NCI-H2029 (cell line): ENCODE measurements at places on chromosomes 1 and 21.

- DNase-seq = no peak
Observed at GRCh38 chr1:111488669-111489068, 14.8 kb downstream of the ADORA3 start.

DNA sequence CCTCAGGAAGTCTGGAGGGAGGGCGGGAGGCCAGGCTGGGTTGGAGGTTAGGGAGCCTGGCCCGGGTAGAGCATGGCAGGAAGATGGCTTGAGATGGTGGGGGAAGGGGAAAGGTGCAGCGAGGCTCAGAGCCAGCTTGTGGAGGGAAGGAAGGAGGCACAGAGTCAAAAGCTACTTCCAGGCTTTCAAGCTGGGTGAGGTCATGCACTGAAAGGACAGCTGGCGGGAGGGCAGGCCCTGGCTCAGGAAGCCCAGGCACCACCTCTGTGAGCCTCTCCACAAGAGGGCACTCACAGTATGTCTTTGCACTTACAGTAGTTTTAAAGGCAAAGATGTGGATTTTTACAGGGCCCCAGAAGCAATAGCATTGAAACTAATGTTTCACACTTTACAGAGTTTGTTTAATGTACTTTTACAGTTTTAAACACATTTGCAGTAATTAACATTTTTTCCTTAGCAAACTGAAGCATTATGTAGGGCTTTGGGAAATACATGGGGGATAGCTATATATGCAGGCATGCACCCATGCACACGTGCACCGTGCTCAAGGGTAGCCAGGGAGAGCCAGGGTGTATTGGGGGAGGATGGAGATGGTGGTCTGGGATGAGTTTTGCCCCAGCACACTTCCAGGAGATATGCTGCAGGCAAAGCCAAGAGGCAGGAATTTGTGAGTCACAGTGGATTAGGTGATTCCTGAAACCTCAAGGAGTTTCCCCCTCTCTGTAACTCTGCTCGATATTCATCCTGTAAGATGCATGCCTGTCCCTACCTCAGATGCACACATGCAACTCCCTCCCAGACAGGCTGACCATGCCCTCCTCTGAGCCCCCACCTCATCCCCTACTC lies 6.1 kb upstream of the ADAM15 start:
- DNase-seq = peak; percentile 79

GRCh38 chr21:23524685-23525084 lies 2082.6 kb downstream of the MRPL39 start:
- DNase-seq = no peak

GRCh38 chr1:181587870-181588438 lies 104.6 kb downstream of the CACNA1E start:
- no peak for DNase-seq

- no peak for DNase-seq
Observed at GRCh38 chr1:9201401-9202239, 33.0 kb upstream of the H6PD start.

- peak; percentile 67 for DNase-seq
Observed at GRCh38 chr1:88985032-88985431, 7.4 kb downstream of the KYAT3 start.

GRCh38 chr1:9316080-9316444 lies 23.4 kb downstream of the SPSB1 start:
- no peak for DNase-seq

- DNase-seq = no peak
Observed at GRCh38 chr1:166479052-166479631, 312.3 kb upstream of the FAM78B start.

DNA sequence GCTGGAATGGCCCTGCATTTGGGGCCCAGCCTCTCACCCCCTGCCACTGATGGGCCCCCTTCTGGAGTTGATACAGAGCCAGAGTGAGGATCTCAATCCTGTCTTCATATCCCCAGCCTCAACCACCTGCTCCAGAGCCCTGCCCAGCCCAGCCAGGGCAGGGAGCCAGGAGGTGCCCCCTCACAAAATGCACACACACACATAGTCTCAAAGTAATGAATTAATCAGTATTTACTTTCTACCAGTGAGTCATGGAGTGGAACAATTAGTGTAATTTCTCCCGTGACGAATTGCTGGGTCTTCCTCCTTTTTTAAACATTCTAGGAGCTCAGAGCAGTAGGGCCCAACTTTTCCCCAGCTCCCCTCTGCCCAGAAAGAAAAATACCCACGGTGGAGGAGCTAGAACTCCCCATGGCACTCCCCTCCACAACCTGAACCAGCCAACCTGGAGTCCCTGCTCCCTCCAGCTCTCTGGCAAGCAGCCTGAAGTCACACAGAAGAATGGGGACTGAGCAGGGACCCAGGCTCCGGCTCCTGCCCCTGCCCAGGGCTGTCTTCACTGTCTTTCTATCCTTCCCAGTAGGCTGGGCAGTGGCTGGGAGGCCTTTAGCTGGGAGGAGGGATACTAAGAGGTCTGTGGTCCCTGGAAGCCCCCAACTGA lies 29.3 kb downstream of the SDC3 start:
- DNase-seq = no peak

GRCh38 chr21:46374761-46375389 lies 50.9 kb downstream of the PCNT start:
- no peak for DNase-seq

DNA sequence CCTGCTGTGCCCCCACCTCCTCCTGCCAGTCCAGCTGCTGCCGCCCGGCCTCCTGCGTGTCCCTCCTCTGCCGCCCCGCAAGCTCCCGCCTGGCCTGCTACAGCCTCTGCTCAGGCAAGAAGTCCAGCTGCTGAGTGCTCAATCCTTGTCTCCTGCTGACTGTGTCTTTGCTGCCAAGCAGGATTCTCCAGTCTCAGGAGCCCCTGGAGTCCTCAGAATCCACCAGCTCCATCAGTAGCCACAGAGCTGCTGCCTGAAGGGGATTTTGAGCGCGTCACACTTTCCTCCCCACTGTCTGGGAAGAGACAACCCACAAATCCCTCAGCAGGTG lies 973 bp downstream of the KRTAP10-11 start:
- DNase-seq = no peak

GRCh38 chr1:86645851-86646250 lies 58.5 kb upstream of the SH3GLB1 start:
- DNase-seq = no peak

DNA sequence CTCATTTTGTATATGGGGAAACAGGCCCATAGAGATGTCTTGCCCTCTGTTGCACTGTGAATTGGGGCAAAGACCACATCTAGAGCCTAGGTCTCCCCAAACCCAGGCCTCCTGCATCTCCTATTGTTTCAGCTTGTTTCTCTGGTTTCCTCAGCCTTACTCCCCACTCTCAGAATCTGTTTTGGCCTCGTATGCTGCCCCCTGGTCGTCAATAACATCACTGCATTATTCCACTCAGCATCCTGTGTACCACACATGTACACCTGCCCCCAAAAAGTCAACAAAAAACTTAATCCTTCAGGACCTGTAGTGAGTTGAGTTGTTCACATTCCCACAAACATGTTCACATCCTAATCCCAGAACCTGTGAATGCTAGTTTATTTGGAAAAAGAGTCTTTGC lies 184.8 kb downstream of the BRINP2 start:
- DNase-seq = no peak

GRCh38 chr1:93692983-93693591 lies 11.4 kb upstream of the BCAR3 start:
- no peak for DNase-seq

- peak; percentile 24 for DNase-seq
Observed at GRCh38 chr1:175154629-175155472, 37.7 kb downstream of the KIAA0040 start.

GRCh38 chr1:6197746-6198427 lies 1.5 kb downstream of the RPL22 start:
- no peak for DNase-seq

DNA sequence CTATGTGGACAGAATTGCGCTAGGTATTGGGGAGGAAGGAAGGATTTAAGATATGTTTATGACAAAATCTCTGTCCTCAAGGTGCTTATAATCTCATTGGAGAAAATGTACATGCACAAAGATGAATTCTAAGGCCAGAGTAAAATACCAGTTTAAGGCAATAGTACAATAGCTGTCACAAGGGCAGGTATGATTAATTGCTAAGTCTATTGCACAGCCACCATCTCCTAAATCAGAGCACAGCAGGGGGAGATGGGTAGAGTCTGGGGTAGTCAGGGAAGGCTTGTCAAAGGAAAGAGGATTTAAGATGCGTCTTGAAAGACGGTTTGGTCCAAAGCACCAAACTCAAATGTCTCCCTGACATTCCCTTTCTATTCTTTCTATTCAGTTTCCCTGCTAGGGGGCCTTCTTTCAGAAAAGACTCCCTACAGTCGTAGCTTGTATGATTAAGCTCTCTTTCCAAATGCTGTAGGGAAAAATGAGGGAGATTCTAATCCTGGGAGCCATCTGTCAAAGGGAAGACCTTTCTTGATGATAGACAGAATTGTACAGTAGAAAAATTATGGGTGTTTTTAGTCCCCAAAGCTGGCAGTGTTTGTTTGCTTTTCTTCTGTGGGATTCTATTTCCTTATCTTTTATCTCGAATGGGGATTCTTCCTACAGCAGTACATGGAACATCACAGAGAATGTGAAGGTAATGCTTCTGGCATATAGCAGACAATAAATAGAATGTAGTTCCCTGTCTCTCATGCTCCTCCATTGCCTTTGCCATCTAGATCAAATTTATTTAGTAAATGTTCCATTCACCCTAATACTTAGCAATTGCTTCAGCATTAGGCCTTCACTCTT lies 107.6 kb upstream of the NFIA start:
- no peak for DNase-seq

- DNase-seq = no peak
Observed at GRCh38 chr1:207020065-207020708, 12.4 kb downstream of the C1orf116 start.

DNA sequence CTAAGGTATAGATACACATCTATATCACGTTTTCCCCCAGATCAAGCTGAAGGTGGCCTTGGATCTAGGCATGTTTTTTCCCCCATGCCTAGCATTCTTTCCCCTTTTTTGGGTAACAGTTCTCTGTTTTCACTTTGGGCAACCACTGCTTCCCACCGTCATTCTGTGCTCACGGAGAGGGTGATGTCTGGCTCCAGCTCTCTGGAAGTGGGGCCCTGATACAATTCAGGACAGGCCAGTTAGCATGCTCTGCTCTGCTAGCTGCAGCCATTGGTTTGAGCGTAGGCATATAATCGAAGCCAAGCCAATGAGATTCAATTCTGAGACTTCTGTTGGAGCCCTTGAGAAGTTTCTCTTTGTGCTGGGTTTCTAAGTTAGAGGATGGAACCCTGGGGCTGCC lies 2.1 kb upstream of the RNF186 start:
- DNase-seq = no peak

DNA sequence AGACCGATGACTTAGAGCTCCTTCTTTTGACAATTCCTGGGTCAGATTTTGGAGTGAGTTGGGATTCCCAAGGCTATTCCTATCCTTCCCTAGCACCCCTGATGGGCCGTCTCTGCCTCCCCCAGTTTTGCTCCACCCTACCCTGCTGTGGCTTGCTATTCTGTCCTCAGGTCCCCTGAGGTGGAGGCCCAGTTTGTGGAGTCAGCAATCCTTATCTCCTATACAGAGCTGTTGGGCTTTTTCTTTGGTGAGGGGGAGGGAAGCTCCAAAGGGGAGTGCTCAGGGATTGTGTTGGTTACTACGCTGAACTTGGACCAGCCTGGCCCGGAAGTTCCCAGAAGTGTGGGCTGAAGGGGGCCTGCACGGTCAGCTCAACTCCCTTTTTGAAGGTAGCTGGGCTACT lies 7.6 kb downstream of the SESN2 start:
- DNase-seq = no peak

GRCh38 chr1:220438741-220439140 lies 89.2 kb upstream of the MARK1 start:
- DNase-seq = no peak

DNA sequence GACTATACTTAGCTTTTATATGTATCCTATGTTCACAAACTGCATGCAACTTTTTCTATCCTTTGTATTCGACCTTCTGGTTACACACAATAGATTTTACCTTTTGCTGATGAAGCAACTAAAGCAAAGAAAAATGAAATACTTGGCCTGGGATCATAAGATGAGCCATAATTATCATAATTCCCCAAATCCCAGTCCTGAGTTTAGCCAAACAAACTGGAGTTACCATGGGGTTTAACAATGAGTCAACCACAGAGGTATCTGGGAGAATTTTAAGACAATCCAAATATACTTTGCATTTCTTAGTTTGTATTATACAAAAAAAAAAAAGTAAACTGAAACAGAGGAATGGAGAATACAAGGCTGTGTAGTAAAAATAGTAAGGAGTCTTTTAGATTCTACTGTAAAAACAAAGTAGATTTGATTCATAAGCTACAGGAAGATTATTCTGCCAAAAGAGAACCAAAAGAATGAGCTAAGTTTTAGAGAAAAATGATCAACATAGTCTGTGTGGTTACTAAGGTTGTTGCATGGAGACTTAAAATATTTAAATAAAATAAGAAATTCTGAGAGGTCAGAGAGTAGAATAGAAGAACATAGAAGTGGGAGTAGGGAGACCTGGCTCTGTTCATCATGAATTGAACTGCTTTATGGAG lies 60.4 kb upstream of the GORAB start:
- DNase-seq = no peak

DNA sequence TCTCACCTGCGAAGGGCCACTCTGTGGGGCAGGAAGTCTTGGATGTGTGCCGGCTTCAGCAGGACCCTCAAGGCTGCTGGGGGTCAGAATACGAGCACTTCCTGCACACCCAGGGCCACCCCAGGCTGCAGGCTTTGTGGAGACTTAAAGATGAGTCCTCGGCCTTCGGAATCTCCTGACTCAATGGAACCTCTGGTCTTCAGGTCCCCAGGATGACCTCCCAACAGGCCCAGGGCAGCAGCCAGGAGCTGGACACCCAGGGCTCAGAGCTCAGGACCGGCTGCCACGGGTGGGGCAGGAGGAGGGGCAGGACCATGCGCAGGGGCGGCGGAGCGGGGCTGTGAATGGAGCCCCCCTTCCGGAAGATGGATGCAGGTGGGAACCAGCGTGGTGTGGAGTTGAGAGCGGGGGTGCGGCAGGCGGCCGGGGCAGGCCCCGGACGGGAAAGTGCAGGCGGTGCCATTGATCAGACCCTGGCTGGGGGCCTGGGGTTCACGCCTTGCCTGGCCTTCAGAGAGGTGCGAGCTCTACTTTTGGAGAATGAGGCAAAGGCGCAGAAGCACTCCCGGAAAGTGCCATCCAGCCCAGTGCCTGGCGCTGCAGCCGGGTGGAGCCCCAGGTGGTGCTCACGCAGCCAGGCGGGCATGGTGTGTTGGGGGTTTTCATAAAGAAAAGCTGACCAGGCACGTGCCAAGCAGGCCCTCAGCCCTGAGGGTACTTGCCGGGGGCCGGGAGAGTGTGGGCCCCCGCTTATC lies 10.4 kb downstream of the COL18A1 start:
- DNase-seq = no peak

GRCh38 chr1:154352581-154353459 lies 27.5 kb downstream of the ATP8B2 start:
- DNase-seq = no peak
